Brain microvascular endothelial cell (primary cell): ENCODE measurements at places on chromosomes 5 and 9.

- no peak for DNase-seq
Observed at GRCh38 chr5:95798048-95798447, 24.5 kb downstream of the GLRX start.

DNA sequence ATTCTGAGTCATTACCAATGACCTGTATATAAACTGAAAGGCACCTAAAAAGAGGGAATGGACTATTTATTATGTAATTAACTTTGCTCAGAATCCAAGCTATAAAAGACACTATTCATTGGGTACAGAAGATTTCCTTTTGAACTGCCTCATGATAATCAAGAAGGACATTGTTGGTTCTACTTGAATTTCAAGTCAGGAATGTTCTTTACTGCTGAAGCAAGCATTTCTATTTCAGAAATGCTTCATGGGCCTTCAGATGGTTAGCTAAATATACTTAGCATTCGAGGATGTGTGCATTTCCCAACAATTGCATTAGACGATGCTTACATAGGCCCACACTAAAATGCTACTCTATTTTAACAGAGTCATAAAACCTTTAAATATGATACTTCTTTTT lies 658.2 kb upstream of the DMAC1 start:
- no peak for DNase-seq

- DNase-seq, result no peak
Observed at GRCh38 chr5:135324160-135324559, 74.9 kb downstream of the MACROH2A1 start.

GRCh38 chr9:17875886-17876285 lies 297.0 kb downstream of the SH3GL2 start:
- no peak for DNase-seq

- no peak for DNase-seq
Observed at GRCh38 chr5:50445296-50445949, 4.3 kb upstream of the EMB start.

DNA sequence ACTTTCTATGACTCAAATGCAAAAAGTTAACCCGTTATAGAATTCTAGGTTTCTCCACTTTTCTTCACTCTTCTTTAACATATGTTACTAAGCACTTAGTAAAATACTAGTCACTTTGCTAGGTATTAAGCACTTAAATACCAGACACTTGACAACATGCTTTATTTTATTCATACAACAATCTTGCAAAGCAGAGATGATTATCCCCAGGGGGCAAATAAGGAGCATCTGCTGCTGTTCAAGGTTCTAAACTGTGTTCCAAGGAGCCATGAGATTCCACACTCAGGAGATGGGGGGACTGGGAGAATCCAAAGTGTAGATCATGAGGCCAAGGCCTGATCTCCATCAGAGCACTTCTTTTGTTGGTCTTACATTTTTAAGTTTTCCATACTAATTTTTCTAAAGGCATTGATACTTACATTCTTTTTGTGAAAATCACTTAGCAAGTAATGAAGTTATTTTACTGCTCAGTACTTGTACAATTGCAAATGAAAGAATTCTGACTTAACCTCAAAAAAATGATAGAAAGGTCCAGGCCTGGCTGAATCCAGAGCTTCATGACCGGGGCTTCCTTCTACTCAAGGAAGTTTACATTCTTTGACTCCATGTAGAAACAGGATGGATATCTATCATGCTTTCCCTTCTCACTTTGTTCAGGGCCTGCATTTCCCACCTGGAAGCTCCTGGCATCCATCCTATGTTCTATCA lies 504.4 kb upstream of the WWC1 start:
- no peak for DNase-seq

DNA sequence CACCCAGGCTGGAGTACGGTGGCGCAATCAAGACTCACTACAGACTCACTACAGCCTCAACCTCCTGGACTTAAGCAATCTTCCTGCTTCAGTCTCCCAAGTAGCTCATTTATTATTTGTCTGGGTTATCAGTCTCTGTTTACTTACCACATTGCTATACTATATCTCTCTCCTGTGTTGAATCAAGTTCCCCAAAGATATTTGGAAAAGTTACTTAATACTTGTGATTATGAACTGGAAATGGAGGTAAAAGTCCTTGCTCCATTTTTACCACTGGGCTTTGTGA lies 55.6 kb downstream of the ANGPTL2 start:
- DNase-seq, result peak; percentile 42

DNA sequence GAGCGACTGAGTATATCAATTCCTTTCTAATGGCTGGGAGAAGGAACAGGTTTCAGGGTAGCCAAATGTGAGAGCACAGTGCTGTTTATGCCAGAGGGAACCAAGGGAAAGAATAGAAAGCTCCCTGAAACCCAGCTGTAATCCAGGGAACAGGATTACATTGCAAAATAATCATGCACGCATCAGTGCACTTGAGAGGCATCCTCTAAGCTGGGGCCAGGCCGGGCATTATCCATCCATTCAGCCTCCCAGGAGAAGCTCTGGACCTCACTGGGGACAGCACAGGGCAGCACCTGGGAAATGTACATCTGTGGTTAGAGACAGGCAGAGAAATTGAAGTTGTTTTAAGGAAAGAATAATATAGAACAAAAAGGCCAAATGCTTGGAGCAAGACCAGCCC lies 72.7 kb downstream of the MTRR start:
- no peak for DNase-seq

DNA sequence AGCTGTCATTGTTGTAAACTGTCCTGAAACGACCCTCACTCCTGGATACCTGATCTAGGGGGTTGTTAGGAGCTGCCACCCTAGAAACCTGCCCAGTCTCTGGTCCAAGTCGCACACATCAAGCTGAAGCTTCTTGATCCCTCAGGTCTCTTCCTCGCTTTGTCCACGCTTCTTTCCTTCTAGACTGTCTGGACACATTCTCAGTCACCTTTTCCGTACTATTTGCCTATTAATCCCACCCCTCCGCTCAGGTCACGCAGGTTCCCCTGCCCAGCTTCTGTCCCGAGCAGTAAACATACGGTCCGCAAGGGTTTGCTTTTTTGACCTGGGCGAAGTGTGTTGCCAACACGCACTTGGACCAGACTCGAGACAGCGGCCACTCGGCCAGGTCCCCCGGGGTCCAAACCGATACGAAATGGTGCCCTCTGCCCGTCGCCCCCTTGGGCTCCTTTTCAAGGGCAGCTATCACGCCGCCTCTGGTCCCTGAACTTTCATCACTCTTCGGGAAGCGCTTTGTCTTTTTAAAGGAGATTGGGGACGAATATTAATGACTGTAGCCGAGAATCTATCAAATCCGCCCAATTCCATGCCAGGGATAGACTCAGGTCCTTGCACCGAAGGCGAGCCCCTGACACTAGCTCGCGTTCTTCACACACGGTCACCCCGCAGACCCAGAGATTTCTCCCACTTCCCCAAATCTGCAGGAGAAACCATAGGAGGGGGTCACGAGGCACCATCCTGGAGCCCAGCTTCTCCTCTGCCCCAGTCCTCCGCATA lies 814 bp downstream of the PLCXD3 start:
- no peak for DNase-seq

GRCh38 chr9:14524873-14525515 lies 168.2 kb downstream of the ZDHHC21 start:
- no peak for DNase-seq

DNA sequence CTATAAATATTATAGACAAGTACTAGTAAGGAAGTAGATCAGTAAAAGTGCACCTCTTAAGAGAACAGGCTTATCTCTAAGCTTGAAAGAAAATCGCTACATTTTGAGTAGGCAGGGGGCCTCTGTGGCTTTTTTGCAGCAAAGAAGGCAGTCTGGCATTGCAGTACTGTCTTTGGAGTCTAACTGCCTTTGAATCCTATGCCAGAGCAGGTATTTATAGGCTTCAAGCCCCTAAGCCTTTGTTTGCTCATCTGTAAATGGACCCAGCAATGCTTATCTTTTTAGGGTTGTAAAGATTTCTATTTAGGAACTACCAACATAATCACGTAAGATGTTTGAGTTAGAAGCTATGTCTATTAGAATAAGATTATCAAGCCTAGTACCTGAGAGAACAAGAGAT lies 23.7 kb upstream of the HK3 start:
- DNase-seq, result no peak

GRCh38 chr5:56677690-56678305 lies 137.6 kb upstream of the MAP3K1 start:
- no peak for DNase-seq

GRCh38 chr5:14777187-14777586 lies 94.4 kb downstream of the ANKH start:
- DNase-seq, result no peak

DNA sequence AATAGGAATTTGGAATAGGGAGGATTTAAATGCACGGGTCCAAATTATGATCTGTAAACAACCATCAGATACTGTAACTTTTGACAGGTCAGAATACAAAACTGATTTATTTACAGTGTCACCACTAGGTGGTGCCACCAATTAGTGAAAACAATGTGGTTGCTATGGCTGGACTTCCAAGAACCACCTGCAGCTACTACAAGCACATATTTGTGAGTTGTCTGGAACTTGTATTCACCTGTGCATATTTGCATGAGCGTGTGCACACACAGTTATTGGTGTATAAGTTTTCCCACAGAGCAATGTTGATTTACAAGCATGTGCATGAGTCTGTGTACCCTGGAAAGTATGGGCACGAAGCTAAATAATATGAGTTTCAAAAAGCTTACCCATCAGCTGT lies 3.0 kb upstream of the HRCT1 start:
- DNase-seq, result peak; percentile 33

DNA sequence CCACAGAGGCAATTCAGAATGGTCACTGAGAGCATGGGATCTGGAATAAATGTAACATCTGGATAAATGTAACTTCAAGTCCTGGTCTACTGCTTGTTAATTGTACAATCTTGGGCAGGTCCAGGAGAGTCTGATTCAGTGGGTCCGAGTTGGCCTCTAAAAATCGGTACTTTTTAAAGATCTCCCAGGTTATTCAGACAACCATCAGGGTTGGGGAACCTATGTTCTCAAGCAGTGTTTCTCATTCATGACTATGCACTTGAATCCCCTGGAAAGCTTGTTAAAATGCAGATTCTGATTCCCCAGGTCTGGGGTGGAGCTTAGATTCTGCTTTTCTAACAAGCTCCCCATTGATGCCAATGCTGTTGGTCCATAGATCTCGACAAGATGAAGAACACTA lies 14.8 kb downstream of the ANXA1 start:
- DNase-seq, result no peak

GRCh38 chr9:77957652-77958051 lies 74.0 kb downstream of the GNAQ start:
- DNase-seq, result no peak

GRCh38 chr9:83041771-83042170 lies 21.2 kb downstream of the RASEF start:
- DNase-seq, result no peak

- no peak for DNase-seq
Observed at GRCh38 chr5:130078661-130079060, 174.4 kb downstream of the CHSY3 start.

DNA sequence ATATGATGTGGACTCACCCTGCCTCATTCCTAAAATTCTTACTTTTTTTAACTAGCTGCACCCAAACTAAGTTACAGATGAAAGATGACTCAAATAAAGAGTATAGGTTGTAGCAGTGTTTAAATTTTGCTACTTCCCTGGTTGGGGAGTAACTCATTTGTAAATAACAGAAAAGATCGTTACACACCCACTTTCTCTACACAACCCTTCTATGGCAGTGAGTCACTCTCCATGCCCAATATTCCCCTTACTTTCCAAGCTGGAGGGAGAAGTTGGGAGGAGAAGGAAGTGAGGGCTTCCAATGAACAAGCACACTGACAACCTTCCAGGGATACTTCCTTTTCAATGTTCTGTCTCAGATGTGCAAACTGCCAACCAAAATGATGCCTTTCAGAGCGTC lies 1.9 kb downstream of the RASEF start:
- no peak for DNase-seq

GRCh38 chr9:13502484-13502883 lies 223.0 kb upstream of the MPDZ start:
- DNase-seq, result no peak

DNA sequence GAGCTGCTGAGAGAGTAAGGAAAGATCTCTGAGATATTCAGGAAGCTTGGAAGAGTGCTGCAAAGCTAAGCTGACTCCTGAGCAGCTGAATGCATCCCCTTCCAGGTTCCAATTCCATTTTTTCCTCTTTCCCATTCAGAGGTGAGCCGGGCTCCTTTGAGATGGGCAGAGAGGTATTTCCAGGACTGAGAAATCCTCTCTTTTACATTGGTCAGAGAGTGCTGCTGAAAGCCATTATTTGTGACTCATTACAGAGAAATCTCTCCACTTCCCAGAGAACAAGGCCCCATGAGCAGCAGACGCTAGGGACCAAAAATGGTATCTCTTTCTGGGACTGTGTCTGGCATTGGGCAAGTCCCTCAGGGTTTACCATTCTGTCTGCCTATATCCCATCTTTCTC lies 3.7 kb downstream of the MCTP1 start:
- DNase-seq, result peak; percentile 11

GRCh38 chr5:135100431-135100830 lies 66.4 kb upstream of the PITX1 start:
- DNase-seq, result no peak

DNA sequence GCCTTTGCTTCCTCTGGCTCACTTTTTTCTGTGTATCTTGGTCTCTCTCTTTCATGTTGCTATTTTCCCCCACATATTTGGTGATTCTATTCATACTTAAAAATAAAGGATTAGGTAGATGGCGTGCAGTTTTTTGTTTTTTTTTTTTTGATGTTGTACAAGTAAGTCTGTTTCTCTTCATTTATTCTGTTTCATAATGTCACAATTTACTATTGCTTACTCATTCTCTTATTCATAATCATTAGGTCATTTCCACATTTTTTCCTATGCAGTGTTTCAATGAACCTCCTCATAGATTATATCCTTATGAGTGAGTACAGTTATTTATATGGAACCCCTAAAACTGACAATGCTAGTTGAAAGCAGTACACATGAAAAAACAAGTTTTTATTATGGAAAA lies 136.3 kb downstream of the APBA1 start:
- no peak for DNase-seq

GRCh38 chr5:148268566-148268965 lies at the start of gene SPINK13:
SPINK13 (plus strand) TSS chr5:148268794; CDS start chr5:148270073, 1,279 bp downstream.
- peak; percentile 49 for DNase-seq

DNA sequence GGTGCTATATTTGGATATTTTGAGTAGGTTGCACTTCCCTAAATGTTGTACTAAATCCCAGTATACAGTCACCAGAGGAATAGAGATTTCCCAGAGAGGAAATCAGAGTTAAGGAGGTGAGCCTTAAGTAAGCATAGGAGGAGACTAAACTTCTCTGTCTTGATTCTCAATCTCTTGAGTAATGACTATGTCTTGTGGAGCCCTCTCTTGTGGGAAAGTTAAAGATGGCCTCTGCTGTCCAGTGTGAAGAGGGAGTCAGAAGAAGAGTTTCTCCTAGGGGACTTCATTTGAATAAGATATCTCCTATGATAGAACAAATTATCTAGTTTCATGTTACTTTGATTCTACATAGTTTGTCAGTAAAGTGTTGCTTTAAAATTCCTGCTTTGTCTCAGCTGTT lies 502.5 kb downstream of the PDE4D start:
- DNase-seq, result no peak
